Stimulated activated CD4-positive, alpha-beta T cell treated with anti-CD3 and anti-CD28 coated beads, Interleukin-1b, Interleukin-23, amount 100 ng/mL, for 24 hours (primary cell): ENCODE measurements at places on chromosomes 1 and 21.

DNA sequence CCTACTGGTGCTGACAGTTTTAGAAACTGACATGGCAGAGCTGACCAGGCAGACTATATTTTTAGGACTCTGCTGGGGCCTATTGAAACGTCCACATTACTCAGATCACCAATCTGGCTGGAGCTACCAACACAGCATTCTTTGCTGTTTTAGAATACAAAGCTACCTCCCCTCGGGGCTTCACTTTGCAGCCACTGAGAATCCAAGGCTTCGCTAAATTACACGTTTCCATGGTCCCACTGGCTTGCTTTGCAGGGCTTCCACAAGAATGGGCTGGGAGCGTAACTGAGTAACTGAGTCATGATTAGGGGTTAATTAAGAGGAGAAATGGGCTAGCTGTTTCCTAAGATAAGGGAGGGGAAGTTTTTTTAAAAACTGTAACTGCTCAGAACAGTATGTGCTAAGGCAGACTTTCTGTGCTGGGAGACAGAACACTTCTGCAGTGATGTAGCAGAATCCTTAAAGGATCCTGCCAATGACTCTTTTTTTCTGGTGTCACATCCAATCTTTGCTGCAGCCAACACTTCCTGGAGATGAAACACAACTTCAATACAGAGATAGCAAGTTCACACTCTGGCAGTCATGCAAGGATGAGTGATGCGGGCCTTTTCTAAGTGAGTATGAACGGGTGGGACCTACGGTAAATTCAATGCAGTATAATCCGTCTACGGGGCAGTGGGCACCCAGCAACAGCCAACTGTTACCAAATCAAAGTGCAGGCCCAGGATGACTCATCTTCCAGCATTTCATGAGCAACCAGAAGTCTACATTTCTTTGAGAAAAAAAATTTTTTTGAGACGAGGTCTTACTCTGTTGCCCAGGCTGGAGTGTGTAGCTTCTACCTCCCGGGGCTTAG, 21.5 kb downstream of the NDUFS5 start:
- no peak for DNase-seq

DNA sequence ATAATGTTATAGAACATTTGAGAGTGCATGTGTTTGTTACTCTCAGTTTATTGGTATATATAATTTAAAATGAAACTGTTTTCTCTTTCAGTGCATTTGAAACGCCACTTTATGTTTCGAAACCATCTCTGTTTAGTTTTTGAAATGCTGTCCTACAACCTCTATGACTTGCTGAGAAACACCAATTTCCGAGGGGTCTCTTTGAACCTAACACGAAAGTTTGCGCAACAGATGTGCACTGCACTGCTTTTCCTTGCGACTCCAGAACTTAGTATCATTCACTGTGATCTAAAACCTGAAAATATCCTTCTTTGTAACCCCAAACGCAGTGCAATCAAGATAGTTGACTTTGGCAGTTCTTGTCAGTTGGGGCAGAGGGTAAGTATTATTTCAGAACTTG, 123.5 kb downstream of the DYRK1A start:
- no peak for DNase-seq

GRCh38 chr1:62276791-62277190, 42.4 kb downstream of the KANK4 start:
- no peak for DNase-seq

DNA sequence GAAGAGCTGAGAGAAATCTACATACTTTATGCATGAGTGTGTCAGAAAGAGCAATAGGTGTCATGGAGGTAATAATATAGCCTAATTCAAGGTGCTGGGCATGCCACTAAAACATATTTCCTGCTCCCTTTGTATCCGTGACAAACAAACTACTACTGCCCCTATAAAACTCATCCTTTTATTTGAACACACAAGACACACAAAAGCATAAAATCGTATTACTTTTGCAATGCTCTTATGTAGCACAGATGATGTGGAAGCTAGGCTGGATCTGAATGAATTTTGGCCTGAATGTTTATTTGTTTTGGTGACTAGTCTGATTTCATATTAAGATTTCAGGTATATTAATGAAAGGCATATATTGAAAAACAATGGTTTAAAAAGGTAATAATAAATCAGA, 239.3 kb upstream of the NEGR1 start:
- no peak for DNase-seq

DNA sequence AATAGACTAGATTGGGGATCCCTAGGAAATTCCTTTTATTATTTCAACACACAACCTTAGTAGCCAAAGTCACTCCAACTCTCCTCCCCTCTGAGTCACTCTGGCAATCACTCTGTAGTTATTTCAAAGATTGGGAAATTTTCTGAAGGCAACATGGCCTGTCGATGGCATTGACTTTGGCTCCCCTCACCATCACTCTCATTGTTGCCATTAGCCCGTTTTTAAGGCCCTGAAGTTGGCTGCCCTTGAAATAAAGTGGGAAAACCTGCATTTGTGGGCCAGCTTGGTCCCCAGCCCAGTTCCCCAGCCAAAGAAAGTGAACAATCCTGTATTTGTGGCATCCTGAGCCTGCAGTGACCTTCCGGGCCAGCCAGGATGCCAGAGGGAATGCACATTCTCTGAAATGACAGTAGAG, 52.5 kb downstream of the CDC7 start:
- no peak for DNase-seq

- no peak for DNase-seq
Measured at GRCh38 chr1:91827087-91827458, 58.9 kb downstream of the TGFBR3 start.
